ENCODE measurements at places on chromosomes 4 and X.

- DNase-seq = no peak
Measured at GRCh38 chrX:115553171-115553570, 7.8 kb upstream of the PLS3 start.

- no peak for DNase-seq
Measured at GRCh38 chr4:63788271-63788670, 621.0 kb downstream of the TECRL start.

DNA sequence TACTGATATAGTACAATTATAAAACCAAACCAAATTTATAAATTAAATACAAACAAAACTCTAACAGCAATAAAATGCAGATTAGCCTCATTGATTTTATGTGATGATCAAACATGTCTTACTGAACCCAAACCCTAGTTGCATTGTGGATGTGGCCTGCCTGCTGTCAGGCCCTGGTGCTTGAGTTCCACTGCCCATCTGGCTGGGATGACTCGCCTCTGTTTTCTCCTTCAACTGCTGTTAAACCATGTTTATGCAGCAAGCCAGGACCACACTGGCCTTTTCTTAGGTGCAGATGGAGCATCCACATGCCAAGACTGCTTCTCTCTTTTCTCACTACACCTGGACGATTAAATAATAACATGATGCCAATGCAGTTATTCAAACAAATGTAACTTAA lies 22.6 kb downstream of the NAP1L5 start:
- DNase-seq = no peak

- DNase-seq = no peak
Measured at GRCh38 chrX:1215123-1215823, 2.8 kb upstream of the CRLF2 start.

- no peak for DNase-seq
Measured at GRCh38 chr4:7506119-7506518, 71.4 kb upstream of the PSAPL1 start.

GRCh38 chr4:70670332-70671014 lies 4.2 kb upstream of the JCHAIN start:
- no peak for DNase-seq

DNA sequence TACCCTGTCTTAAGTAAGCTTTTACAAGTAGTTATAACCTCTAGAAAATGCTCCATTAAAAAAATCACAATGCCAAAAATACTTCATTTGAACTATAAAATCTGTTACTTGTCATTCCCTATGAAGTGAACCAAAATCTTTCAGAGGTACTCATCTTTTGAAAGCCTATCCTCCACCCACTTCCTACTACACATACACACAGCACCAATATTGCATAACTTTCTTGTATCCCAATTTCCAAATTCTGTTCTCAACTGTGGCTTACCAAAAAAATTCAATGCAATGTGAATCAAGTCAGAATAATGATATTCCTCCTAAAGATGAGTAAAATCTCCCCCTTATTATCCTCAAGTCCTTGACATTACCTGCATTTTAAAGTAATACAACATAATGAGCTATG lies 15.9 kb downstream of the DHX15 start:
- no peak for DNase-seq

- peak; percentile 24 for DNase-seq
Measured at GRCh38 chr4:59818656-59819055, 1381.5 kb upstream of the ADGRL3 start.

DNA sequence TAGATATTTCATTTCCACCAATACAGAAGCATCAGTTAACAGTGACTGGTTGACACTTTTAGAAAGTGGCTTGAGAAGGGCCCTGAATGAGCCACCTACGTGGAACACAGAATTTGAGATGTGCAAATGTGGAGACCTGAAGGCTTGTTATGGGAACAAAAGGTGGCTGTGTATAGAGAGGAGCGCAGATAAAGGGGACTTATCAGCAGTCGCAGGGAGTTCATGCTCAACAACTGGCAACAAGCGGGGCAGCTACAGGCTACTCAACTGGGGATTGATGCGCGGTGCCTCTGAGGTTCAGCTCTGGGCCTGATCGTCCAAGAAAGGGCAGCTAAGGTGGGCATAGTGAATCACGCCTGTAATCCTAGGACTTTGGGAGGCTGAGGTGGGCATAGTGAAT lies 3.4 kb upstream of the FAM3A start:
- no peak for DNase-seq

GRCh38 chr4:20680736-20681135 lies 19.5 kb upstream of the PACRGL start:
- DNase-seq = no peak

DNA sequence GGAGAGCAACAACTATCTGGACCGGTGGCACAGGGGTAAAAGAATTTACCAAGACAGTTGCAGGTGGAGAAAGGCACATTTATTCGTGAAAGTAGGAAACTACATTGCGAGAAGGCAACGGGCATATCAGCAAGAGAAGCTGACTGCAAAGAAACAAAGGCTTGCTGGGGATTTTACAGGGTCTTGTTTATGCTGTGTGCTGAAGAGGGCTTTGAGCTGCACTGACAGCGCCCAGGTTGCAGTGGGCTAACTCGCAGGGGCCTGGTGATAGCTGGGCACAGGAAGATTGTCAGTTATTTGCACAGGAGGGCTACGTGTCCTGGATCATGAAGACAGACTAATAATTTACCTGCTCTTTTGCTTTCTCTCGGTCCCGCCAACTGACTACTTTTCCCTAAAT lies 10.7 kb downstream of the TLR3 start:
- no peak for DNase-seq

- no peak for DNase-seq
Measured at GRCh38 chr4:13912436-13912925, 285.0 kb upstream of the BOD1L1 start.

- DNase-seq = no peak
Measured at GRCh38 chrX:17983389-17983788, 122.3 kb upstream of the RAI2 start.

GRCh38 chr4:16021804-16022560 lies 59.0 kb upstream of the FGFBP2 start:
- DNase-seq = no peak

DNA sequence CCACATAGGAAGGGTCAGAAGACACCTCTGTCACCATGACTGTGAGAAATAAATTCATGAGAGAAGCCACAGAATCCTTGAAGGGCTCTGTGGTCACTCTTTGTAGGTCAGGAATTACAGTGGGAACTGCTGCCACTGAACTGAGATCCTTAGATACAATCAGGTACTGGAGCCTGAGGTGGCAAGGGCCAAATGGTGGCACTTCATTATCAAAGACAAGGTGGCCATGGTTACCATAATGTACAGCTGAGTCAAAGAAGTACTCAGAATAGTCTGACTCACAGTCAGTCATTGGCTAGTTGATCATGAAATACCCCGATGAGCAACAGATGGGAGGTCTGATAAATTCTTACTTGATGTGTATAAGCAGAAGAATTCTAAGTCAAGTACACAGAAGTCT lies 131.9 kb downstream of the RTL3 start:
- DNase-seq = no peak

GRCh38 chr4:141009931-141010330 lies 123.3 kb downstream of the RNF150 start:
- DNase-seq = no peak

DNA sequence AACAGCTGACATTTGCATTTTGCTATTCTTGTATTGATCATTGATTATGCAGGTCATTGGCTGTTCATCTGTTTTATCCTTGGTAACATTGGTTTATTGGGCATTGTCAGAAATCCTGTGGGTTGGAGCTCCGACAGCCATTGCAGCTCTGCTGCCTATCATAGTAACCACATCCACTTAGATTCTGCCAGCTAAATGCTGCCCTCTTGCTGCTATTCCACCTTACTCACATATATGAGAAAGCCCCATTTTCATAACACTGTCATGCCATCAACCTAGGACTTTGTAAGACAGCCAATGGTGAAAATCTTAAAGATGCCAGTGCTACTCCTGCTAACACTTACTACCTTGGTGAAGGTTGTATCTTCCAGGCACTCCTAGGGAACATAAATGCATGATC lies 187.3 kb upstream of the CXCL13 start:
- DNase-seq = peak; percentile 13

GRCh38 chr4:36177946-36178345 lies 66.4 kb downstream of the ARAP2 start:
- DNase-seq = no peak

- DNase-seq = no peak
Measured at GRCh38 chr4:145679520-145679919, 426 bp upstream of the C4orf51 start.

GRCh38 chrX:47146936-47147859 lies 2.2 kb downstream of the RBM10 start:
- DNase-seq = no peak

DNA sequence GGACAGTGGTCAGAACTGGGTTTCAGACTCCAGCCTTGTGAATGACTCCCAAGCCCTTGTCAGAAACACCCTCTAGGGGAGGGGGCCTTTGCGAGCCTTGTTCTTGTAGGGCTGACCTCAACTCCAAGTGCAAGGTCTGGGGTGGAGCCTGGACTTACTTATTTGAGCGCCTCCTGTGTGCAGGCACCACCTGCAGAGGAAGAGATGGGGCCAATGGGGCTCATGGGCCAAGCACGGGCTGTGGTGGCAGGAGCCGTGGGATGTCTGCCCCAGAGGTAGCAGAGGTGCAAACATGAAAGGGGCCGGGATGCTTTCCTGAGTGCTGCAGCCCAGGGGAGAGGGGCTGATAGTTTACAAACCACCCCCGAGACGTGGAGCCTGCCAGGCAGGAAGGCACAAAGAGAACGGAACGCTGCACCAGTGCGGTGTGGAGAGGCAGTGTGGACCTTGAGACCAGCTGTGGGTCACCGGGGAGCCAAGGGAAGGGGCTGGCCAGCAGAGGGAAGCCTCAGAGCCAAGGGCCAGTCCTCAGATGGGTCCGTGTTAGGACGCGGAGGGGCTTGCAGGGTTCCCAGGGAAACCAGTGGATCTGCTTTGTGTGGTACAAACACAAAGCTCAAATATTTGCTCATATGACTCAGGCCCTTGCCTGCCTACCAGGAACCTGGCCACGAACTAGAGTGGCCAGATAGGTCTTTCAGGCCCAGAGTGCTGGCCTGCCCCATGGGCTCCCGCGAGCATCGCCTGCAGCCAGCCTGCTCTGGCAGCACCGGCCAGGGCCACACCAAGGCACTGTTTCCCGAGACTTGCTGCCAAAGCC lies 8.7 kb upstream of the TADA2B start:
- DNase-seq = no peak

DNA sequence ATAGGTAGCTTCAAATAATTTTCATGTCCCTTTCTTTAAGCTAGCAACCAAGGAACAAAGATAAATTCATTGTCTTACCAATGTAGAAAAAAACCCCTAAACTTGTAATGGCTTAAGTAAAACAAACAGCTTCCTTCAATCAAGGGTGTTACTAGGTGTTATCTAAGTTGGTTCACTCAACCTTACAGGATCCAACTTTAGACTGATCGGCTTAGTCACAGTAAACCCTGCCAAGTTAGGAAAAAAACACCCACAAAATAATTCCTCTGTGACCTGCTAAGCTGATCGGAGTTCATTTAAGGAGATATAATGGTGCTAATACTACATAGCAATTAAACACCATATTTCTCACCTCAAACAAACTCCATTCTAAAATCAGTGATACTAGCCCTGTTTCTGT lies 10.1 kb downstream of the AIFM1 start:
- DNase-seq = no peak

DNA sequence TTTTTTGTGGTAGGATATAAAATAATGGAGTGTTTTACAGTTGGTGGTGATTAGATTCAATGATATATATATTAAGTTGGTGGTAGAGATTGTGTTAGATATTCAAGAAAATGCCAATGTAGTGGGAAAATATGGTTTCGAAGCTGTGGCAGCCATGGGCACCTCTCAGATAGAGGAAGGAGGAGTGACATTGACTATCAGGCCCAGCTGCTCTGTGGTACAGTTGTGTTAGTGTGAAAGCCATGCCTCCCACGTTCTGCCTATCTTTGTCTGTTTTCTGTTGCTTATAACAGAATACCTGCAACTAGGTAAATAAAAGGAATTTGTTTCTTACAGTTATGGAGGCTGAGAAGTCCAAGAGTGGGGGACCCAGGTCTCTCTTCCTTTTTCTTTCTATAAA lies 101.9 kb downstream of the ARHGAP10 start:
- DNase-seq = no peak

DNA sequence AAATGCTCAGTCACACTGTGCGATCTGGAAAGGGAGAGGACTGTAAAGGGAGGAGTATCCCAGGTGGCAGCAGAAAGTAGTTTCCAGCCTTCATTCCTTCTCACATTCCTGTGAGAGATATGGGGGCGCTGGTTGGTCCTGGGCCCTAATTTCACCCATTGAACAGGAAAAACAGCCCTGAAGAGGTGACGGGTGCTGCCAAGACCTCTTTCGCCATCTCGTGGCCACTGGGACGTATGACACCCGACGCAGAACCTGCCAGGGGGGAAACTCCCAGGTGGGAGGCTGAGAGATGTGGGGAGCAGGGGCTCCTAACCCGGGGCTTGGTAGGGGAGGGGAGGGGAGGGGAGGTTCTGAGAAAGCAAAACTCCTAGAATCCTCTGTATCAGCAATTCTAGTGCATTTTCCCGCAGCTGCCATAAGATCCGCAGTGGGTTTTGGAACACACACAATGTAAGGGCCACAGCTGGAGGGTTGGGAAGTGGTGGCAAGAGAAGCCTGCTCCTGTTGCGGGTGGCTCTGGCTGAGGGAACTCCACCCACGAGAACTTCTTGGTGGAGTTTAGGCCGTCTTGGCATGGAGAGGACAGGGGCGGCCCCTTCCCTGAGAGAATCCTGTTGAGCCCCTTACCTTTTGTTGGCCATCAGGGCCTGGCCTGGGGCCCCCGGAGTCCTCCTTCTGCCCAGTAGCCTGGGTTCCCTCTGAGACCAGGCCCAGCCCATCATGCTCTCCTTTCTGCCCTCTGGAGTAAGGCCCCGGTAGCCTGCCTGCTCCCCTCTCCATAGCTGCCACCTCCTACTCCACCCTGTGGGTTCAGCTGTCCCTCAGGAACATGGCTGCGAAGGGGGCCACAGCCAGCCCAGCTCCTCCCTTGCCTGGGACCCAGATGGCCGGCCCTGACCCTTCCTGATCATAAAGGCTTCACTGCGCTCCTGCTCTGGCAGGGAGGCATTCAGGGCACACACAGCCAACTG lies 134.1 kb downstream of the OR13H1 start:
- DNase-seq = peak; percentile 45
